SK-N-SH (cell line): ENCODE measurements at places on chromosomes 5 and 9. TPM values are rescaled to one million over a fixed set of nuclear protein-coding genes. Genes with fewer than 3 reads are reported as not detected.

WDR31 gene
- polyA plus RNA-seq, result 0.74 and 1.3 TPM in 2 replicates

DNA sequence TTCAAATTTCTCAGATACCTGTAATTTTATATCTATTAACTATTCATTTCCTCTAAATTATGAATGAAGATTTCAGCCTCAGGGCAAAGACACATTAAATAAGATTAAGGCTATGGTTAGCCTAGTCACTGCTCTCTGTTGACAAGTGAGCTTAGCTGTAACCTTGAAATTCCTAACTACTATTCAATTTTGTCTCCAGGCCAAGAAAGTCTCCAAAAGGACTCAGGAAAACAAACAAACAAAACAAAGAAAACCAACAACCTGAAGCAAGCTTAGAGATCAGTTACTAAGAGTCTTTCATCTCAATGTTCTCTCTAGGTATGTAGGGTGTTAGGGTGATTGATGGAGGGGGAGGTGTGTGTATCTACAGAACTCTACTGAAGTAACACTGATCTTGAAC lies 9.6 kb upstream of the CTNNAL1 start:
- no peak for DNase-seq

DNA sequence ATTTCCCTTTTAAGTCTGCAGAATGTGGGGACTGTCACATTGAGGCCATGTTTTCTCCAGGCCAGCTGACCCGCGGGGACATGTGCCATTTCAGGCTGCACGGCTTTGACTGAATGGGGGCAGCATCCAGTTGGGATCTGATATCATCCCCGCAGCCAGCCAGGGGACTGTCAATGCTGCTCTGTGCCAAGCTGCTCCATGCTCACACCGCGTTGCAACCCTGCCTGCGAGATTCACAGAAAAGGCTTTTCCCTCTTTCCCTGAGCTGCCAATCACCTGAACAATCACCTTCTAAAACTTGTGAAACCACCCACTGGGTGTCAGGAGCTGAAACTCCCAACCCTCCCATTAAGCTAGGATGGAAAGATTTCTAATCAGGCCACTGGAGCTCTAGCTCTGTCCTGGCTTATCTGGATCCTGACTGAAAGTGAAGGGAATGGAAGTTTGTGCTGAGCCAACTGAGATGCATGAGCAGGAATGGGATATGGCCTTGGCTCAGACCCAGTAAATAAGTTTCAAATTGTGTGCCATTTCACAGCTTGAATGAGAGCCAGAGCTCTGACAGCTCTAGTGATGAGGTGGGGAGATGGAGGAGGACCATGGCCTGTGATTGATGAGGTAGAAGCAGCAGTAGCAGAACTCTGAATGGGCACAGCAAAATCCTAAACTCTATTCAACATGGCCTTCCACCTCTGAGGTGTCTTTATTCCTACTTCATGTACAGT lies 34.5 kb upstream of the ZNF366 start:
- DNase-seq, result peak; percentile 29

GRCh38 chr5:119322948-119323537 lies 32.8 kb upstream of the TNFAIP8 start:
- no peak for DNase-seq

DNA sequence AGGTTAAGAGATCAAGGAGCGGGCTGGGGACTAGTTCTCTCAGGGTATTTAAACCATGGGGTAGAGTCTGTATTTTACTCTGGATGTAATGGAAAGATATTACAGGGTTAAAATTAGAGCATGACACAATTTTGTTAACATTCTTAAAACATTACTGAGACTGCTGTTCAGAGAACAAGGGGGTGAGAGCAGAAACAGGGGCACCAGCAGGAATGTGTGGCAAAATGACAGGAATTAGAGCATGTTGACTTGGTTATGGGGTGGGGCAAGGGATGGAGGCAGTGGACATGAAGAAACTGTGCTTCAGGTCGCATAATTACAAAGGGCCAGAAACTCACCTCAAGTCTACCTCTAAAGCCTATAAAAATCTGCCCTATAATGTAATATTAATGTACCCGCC lies 75.0 kb downstream of the TMEM232 start:
- DNase-seq, result no peak

- no peak for DNase-seq
These were observed 346.7 kb downstream of the PLK2 start for GRCh38 chr5:58113172-58113571.

- DNase-seq, result peak; percentile 79
These were observed 103.9 kb downstream of the VAV2 start for GRCh38 chr9:133888048-133888808.
